ENCODE measurements at places on chromosomes 11 and 22.
A peak's percentile ranks its signal among the peaks of the same experiment; 100 is the strongest.

DNA sequence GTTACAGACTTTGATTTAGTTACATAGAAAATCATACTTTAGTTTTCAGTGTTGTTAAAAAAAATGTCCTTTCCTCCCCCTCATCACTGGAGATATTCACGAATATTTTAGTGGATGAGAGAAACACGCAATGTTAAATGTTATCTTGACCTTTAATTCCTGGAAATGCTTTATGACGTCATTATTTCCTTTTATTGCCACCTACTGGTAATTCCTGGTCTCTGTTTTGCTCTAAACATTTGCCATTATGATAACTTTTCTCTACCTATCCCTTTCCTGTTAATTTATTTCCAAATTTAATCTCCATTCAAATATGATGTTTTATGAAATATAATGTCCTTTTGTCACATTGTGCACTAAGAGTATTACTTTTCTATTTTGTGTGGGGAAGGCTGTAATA lies 770.6 kb downstream of the FAM181B start:
- peak; percentile 35 for DNase-seq

- DNase-seq, result no peak
Observed at GRCh38 chr11:69001243-69002081, 11.6 kb downstream of the MRGPRF start.

GRCh38 chr11:471468-472145 lies 21.5 kb downstream of the PTDSS2 start:
- DNase-seq, result no peak

GRCh38 chr11:82771781-82772180 lies 38.1 kb upstream of the FAM181B start:
- DNase-seq, result no peak

DNA sequence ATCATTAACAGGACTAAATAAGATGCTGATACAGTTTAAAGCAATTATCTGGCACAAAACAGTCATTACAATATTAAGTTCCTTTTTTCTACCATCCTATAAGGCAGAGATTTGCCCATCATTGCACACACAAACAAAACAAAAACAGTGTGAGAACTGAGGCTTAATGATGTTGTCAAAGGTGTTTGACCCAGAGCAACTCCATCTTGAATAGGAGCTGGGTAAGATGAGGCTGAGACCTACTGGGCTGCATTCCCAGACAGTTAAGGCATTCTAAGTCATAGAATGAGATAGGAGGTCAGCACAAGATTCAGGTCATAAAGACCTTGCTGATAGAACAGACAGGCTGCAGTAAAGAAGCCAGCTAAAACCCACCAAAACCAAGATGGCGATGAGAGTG lies 33.2 kb downstream of the CTSC start:
- no peak for DNase-seq

DNA sequence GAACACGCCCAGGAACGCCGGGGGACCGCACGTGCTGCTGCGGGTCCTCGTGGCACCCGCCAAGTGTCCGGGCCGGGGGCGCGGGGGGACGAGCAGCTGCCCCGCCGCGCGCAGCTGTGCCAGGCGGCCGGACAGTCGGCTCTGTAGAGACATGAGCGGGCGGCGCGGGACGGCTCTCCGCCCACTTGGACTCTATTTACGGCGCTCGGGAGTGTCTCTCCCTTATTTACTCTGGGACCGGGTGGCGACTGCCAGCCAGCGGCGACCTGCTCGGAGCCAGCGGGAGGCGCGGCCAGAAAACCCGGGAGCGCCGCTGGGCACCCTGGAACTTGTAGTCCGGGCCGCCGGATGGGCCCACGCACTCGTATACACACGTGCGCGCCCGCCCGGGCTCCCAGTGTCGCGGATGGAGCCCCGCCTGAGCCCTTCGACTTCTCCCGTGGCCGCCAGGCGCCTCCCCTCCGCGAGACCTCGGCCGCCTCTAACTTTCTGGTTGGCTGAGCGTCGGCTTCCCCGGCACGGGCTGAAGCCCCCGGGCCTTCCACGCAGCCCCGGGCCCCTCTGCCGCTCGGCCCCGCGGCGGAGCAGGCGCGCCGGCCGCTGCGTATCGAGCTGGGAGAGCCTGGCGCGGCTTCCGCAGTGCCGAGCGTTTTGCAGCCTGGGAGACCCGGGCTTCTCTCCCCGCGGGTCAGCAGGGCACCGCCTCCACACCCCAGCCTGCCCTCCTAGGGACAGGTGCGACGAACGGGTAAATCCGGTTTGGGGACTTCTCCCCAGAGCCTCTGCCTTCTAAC lies at the start of gene MACROD1:
Gene MACROD1, minus strand, starts transcription at position 272 of the 794 bp plus-strand sequence. Its CDS starts 119 bp downstream, at position 153.
- DNase-seq, result peak; percentile 97

DNA sequence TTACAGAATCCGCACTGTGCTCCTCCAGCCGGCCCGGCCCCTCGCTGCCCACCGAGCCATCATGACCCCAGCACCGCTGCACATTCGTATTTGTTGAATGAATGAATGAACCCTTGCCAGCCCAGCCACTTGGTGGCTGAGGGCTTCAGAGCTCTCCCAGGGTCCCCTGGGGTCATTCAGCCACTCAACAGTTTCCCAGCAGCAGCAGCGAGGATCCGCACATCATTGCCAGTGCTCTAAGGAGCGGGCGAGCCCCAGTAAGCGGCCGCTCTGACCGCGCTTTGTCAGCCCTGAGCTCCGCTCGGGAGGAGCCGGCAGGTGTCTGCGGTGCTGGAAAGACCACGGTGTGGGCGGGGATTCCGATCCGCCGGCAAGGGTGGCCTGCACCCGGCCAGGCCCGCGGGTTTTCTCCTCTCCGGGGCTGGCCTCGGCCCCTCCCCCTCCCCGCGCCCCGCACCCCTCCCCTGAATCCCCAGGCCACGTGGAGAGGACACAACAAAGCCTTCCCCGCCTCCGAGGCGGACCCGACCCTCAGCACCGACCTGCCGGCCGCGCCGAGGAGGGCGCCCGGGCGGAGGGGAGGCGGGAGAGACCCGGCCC lies 563 bp downstream of the BID start:
- peak; percentile 55 for DNase-seq

- peak; percentile 35 for DNase-seq
Observed at GRCh38 chr11:15852179-15852578, 504.2 kb downstream of the SOX6 start.

DNA sequence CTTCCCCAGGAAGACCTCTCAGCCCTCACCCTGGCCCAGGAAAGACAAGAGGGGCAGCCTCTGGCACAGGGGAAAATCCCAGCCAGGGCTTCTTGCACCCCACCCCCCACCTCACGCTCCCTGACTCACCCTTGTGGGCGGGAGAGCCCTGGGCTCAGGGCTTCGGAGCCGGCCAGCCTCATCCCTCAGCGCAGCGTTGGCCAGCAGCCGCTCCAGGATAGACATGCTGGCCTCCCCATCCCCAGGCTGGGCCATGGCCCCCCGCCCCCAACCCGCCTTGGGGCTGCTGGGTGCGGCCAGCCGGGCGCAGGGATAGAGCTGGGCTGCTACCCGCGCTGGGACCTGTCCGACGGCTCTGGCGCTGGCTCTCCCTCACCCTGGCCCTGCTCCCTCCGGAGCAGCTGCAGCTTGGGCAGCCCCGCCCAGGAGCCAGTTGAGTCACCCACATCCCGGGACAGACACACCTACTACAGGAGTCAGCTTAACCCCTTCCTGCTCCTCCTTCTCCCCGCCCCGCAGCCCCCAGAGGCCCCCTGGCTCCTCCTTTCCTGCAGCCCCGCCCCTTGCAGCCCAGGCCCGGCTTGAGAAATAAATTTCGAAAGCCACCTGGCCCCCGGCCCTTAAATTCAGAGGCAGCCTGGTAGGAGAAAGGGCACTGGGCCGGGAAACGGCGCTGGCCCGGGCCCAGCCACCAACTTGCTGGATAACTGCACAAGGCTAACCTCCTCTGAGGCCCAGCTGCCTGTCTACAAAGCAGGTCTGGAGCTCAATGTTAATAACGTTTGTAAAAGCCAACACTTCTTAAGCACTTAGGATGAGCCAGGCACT lies 13.4 kb downstream of the TNKS1BP1 start:
- peak; percentile 92 for DNase-seq

DNA sequence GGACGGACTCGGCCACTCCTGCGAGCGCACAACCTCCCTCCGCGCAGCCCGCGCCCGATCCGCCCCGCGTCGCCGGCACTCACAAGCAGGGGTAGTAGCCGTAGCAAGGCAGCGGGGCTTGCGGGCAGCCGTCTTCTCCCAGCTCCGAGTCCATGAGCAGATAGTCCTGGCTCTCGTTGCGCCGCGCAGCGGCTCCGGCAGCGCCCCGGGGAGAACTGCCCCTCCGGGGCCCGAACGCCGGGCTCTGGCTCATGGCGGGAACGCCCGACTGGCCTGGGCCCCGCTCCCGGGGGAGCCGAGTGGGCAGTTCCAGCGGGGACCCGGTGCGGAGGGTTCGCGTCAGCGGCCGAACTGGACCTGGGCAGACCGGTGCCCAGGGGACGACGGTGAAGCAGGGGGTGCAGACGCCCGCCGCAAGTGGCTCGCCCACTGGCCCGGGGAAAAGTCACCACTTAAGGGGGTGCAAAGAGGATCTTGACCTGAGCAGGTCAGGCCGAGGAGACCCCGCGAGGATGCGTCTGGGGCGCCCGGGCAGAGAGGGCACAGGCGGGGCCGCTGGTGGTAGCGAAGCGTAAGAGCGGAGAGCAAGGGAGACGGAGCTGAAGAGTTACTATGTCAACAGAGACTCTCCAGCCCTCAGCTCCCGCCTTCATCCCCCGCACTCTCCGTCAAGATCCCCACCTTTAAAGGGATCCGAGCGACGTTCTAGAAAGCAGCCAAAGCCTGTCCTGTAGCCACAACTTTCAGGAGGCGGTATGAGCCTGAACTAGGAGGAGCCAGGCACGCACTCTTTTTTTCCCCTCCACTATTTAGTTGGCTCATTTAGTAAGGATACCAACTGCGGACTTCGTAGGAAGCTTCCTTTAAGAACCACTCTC lies at the start of gene TRPC6:
Gene TRPC6, minus strand, starts transcription at position 757 of the 878 bp plus-strand sequence. Its CDS starts 504 bp downstream, at position 253.
- DNase-seq, result peak; percentile 5

DNA sequence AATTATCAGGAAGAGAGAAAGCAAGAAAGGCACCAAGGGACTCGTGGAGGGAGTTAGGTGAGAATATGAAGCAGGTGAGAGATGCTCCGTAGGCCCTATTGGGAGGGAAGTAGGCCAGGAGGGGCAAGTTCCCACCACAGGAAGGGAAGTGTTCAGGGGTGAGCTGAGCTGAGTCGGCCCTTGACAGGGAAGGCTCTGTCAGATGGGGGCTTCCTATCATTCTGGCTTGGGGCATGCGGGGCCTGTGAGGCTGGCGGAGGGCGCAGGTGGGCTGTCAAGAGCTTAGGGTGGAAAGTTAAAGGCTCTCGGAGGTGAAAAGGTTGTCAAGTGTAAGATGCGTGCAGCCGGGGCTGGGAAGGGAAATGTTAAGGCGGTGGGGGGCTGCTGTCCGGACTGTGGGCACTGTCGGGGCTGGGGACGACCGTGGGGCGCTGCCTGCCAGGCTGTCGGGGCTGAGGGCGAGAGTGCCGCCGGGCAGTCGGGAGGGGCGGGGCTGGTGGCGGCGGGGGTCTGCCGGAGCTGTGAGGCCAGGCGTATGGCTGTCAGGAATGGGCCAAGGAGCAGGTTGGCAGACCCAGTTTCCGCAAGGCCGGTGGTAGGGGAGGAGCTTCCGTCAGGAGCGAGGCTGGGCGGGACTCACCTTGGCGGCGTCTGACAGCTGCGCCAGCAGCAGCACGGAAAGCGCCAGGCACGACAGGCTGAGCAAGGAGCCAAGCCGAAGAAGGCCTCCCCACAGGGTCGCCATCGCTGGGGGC lies 496 bp downstream of the TMEM9B start:
- no peak for DNase-seq

DNA sequence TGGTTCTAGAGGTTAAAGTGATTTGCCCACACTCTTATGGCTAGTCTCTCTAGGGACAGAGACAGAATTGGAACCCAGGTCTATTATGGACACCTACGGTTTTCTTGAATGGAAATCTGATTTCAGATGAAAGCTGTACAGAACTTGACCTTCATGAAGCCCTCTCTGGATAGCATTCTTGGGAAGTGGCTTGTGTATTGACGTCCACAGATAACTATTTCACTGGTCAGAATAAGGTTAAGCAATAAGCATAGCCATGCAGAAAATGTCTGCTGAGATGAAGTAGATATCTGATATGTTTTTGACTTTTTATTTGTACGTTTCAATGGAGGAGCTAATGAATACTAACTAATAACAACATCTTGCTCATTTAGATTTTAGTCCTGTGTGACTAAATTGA lies 1.1 kb downstream of the TLCD5 start:
- DNase-seq, result no peak

DNA sequence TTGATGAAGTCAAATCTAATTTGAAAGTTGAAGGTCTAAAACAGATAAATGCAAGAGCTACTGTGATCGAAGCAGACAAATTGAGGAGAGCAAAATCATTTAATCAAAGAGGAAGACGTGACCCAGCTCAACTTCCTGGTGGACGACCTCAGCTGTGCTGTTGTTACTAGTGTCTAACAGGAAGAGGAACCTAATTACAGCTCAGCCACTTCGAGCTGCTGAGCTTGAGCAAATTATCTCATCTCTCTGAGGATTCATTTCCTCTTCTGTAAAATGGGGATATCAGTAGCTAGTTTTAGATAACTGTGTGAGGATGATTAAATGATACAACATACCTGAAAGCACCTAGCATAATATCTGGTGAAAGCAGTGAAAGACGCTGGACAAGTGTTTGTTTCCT lies 48.6 kb upstream of the OLFML1 start:
- no peak for DNase-seq

DNA sequence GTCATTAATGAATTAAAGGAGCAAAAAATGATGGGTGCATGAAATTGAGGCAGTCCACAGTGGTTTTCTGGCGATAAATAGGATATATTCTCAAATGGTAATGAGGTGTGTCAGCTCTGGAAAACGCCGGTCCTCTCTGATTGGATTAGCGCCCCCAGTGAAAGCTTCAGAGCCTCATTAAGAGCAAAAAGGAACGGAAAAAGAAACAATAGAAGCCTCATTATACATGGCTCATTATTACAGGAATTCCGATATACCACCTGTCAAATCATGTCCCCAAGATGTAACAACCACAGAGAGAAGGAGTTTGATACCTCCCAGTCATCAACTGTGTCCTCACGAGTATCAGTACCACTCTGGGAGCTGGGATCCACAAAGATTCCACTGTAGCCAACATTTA lies 175.7 kb upstream of the PITPNB start:
- DNase-seq, result peak; percentile 39

GRCh38 chr22:19567157-19568009 lies 43.2 kb upstream of the CLDN5 start:
- no peak for DNase-seq

DNA sequence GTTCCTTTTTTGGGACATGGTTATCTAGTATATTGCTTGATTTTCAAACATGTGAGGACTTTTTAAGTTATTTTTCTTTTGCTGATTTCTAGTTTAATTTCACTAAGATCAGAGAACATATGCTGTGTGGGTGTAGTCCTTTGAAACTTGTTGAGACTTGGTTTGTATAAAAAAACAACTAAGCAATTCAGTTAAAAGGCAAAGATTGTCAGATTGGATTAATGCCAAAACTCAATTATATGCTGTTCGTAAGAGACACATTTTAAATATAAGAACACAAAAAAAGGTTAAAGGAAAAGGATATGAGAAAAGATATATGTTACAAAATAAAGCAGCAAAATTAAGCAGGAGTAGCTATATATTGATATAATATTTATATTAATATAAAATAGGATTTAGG lies 17.8 kb upstream of the RRM1 start:
- no peak for DNase-seq
